CD4-positive, CD25-positive, alpha-beta regulatory T cell (primary cell): ENCODE measurements at places on chromosomes 6 and 20. TPM values are rescaled to one million over a fixed set of nuclear protein-coding genes. Genes with fewer than 3 reads are reported as not detected.

- H3K27ac ChIP-seq, result no peak overlapping the region
- H3K27me3 ChIP-seq, result no peaks in the 10 kb centered on the region
- DNase-seq, result no peak
- H3K4me3 ChIP-seq, result no peak overlapping the region
- H3K36me3 ChIP-seq, result no peaks in the 10 kb centered on the region
Measured at GRCh38 chr20:59827138-59828056, 106.0 kb downstream of the SYCP2 start.

DNA sequence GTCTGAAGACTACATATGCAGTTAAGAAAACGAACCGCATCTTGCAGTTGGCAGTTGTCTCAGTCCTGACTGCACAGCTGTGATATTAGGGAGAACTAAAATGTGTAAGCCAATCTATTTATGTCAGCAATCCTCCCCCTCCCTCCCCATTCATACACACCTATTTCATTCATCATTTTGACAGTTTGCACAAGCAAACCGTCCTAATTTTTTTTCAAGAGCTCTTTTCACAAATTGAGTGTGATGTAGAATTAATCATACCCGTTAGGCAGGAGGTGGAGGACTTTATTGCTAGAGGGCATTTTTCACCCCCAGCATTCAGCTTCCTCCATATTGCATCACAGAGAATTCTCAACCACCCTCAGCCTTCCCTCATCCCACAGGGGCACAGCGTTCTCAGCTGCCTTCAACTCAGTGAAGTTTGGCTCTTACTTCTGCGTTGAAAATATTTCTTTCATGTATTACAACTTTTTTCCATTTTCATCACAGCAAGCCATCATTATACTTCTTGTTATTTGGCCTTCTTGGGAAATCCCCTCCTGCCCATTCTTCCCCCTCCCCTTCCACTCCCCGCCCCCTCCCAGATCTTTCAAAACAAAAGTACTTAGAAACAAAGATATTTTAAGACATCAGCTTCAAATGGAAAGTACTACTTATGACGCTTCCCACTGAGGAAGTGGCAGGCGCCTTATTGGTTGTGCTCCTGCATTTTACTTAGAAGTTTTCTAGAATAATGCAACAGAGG is 37.5 kb downstream of the NOX3 start:
- H3K4me1 ChIP-seq, result peaks cover 31% of the 10 kb centered on the region
- DNase-seq, result peak; percentile 83
- H3K36me3 ChIP-seq, result no peaks in the 10 kb centered on the region
- no peaks in the 10 kb centered on the region for H3K27me3 ChIP-seq

GRCh38 chr6:52009466-52010140 is 77.8 kb downstream of the PKHD1 start:
- H3K4me3 ChIP-seq, result no peak overlapping the region
- H3K4me1 ChIP-seq, result no peaks in the 10 kb centered on the region
- H3K27me3 ChIP-seq, result no peaks in the 10 kb centered on the region
- DNase-seq, result no peak
- H3K36me3 ChIP-seq, result no peaks in the 10 kb centered on the region
- H3K27ac ChIP-seq, result no peak overlapping the region

GRCh38 chr20:47985092-47985850 is 200.0 kb upstream of the SULF2 start:
- peaks cover 2% of the 10 kb centered on the region for H3K27me3 ChIP-seq
- no peaks in the 10 kb centered on the region for H3K36me3 ChIP-seq
- H3K27ac ChIP-seq, result no peak overlapping the region
- no peak overlapping the region for H3K4me3 ChIP-seq

DNA sequence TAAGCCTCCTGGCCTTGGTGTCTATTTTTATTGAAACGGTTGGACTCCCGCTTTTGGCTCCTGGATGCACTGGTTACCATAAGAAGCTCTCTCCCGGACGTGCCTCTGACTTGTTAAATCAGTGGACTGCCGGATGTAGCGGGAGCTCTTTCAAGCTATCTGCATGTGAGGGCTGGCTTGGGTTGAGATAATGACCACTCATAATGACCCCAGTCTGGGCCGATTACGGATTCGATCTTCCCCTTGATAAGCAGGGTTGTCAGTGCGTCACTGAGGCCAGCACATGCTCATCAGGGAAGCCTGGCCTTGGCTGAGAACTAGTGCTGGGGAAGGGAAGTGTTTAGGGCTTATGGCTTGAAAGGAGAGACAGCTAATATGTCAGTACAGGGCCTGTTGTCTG is 528.1 kb downstream of the CDH26 start:
- no peaks in the 10 kb centered on the region for H3K27me3 ChIP-seq
- no peak overlapping the region for H3K4me3 ChIP-seq
- H3K27ac ChIP-seq, result no peak overlapping the region
- DNase-seq, result no peak

DNA sequence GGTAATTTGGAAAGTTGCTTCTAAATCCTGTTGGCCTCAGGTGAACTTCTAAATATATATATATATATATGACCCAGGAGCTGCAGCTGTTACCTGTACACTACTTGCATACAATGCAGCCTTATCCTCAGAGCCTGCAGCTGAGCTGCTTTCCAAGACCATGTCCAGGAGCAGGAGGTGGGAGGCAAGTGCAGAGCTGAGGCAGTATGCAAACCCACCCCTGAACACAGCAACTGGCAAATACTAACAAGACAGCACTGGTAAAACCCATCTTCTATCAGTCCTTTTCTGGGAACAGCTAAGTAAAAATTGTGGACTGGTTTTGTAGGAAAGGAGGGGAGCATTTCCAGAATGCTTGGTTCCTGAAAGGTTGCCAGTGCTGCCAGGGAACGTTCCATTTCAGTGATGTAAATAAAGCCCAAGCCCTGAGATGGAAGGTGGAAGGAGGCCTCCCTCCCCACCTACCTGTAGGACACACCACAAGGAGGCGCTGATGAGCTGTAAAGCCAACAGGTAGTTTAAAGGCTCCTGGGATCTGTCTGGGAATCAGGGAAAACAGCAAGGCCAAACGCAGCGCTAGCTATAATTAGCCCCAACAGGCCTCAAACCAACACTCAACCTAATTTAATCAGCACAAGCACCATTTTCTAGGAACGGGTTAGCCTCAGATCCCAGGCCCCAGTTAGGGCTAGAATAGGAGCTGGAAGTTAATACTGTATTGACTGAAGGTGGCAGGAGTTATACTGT is 93.8 kb upstream of the MAP7 start:
- peaks cover 16% of the 10 kb centered on the region for H3K4me1 ChIP-seq
- peaks cover 22% of the 10 kb centered on the region for H3K36me3 ChIP-seq
- DNase-seq, result peak; percentile 68
- no peaks in the 10 kb centered on the region for H3K27me3 ChIP-seq

- H3K27me3 ChIP-seq, result no peaks in the 10 kb centered on the region
- DNase-seq, result no peak
- no peak overlapping the region for H3K27ac ChIP-seq
Measured at GRCh38 chr6:56756791-56757587, 114.3 kb upstream of the DST start.

GRCh38 chr6:107770541-107770940 is 53.6 kb downstream of the SCML4 start:
- H3K4me3 ChIP-seq, result no peak overlapping the region
- H3K27ac ChIP-seq, result no peak overlapping the region
- H3K27me3 ChIP-seq, result no peaks in the 10 kb centered on the region
- peaks cover 13% of the 10 kb centered on the region for H3K36me3 ChIP-seq
- H3K4me1 ChIP-seq, result no peaks in the 10 kb centered on the region
- no peak for DNase-seq

Gene DPPA5
- total RNA-seq, result not detected

Gene BPIFB1
- not detected for total RNA-seq

GRCh38 chr6:835476-836160 is 142.7 kb upstream of the EXOC2 start:
- no peaks in the 10 kb centered on the region for H3K4me1 ChIP-seq
- H3K4me3 ChIP-seq, result no peak overlapping the region
- DNase-seq, result no peak
- no peaks in the 10 kb centered on the region for H3K36me3 ChIP-seq

- H3K4me3 ChIP-seq, result no peak overlapping the region
- no peak overlapping the region for H3K27ac ChIP-seq
- no peaks in the 10 kb centered on the region for H3K36me3 ChIP-seq
- no peaks in the 10 kb centered on the region for H3K27me3 ChIP-seq
- DNase-seq, result peak; percentile 49
Measured at GRCh38 chr6:32047855-32048766, 9.9 kb downstream of the CYP21A2 start.

GRCh38 chr6:25601800-25602673 is 50.0 kb upstream of the SCGN start:
- no peak overlapping the region for H3K27ac ChIP-seq
- H3K4me3 ChIP-seq, result no peak overlapping the region
- H3K4me1 ChIP-seq, result no peaks in the 10 kb centered on the region

DNA sequence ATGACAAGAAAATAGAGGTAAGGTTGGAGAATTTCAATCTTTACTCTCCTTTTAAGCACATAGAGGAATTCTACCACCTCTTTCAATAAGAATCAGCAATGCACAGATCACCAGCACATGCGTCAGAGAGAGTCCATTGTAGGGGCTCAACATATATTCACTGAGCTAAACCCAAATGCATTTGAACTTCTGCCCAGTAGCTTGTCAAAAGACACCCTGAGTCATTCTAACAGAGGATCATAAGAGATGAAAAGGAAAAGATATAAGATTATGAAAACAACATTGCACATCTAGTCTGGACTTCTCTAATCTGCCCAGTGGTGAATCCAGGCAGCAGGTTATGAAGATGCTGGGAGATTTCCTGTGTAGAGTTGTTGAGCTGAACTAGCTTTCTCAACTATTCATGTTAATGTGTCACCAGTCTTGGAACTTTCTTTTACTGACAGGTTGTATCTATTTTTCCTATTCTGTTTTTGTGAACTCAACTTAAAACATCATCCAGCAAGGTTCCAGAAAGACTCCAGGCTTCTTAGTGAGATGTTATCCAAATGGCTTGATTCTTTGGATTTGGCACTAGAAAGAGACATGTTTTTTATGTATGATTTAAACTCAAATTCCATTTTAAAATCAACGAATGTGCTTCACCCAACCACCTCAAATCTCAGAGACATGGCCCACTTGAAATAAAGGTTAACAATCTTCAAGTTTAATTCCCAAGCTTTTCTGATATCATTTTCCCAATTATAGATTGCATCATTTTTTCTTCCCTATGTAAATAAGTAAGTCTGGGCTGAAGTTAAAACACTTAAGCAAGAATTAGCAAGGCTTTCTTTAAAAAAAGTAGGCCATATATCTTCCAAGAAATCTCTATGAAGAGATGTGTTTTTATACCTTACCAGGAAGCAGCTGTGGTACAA is 89.3 kb downstream of the TSHZ2 start:
- peaks cover 7% of the 10 kb centered on the region for H3K4me1 ChIP-seq
- H3K27me3 ChIP-seq, result no peaks in the 10 kb centered on the region
- H3K4me3 ChIP-seq, result no peak overlapping the region
- no peaks in the 10 kb centered on the region for H3K36me3 ChIP-seq
- no peak overlapping the region for H3K27ac ChIP-seq

DNA sequence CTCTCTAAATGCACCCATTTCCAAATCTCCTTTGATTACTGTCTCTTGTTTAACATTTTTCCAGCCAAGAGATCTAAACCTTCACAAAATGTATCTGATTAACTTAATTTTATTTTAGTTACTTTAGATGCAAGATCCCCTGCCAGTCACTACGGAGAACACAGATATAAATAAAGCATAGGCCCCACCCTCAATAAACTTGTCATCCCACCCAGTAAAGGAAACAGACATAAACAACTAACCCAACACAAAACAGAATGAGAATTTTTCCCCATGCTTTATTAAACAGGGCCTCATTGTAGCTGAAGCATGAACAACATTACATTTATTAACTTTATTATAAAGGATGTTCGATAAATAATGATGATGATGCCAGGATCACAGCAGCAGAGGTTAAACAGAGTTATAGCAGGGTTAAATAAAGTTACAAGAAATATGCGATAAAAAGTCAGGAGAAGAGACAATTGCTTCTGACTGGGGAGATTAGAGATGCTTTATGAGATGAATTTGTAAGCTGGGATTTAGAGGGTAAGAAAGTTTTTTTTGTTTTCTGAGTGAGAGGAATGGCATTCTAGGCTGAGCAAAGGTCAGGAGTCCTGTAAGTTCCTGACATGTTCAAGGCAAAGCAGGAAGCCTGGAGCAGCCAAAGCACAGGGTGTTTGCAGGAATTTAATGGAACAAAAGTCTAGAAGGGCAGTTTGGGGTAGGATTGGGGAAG is 41.1 kb downstream of the TFAP2A start:
- no peak overlapping the region for H3K27ac ChIP-seq
- DNase-seq, result no peak
- H3K4me1 ChIP-seq, result no peaks in the 10 kb centered on the region
- no peaks in the 10 kb centered on the region for H3K27me3 ChIP-seq
- H3K4me3 ChIP-seq, result no peak overlapping the region
- no peaks in the 10 kb centered on the region for H3K36me3 ChIP-seq

- no peak overlapping the region for H3K4me3 ChIP-seq
- no peak overlapping the region for H3K27ac ChIP-seq
- H3K36me3 ChIP-seq, result no peaks in the 10 kb centered on the region
Measured at GRCh38 chr20:25553819-25554296, 31.5 kb downstream of the NINL start.

- no peak for DNase-seq
- H3K36me3 ChIP-seq, result no peaks in the 10 kb centered on the region
- H3K4me1 ChIP-seq, result no peaks in the 10 kb centered on the region
- no peak overlapping the region for H3K4me3 ChIP-seq
- H3K27ac ChIP-seq, result no peak overlapping the region
Measured at GRCh38 chr6:127547904-127548649, 28.9 kb upstream of the C6orf58 start.

- peaks cover 99% of the 10 kb centered on the region for H3K4me1 ChIP-seq
- DNase-seq, result peak; percentile 48
- peak overlapping the region; percentile 97 for H3K27ac ChIP-seq
Measured at GRCh38 chr6:137878486-137879285, 11.6 kb downstream of the TNFAIP3 start.

Gene CST7
- 30.7 TPM for total RNA-seq

Gene TMEM63B
- 20.5 TPM for total RNA-seq

DNA sequence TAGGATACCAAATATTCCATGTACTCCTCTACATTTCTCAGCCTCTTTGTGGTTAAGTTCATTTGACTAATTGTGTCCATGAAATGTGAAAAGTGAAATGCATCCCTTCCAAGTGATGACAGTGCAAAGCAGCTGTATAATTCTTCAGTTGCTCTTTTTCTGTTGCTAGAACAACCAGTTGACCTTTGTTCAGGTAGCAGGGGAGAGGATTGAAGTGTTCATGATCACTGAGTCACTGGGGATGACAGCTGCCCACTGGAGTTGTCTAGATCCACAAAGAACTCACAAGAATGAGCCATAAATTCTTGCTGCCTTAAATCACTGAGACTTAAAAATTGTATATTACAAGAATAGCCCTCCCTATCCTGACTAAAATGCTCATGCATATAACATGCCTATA is 254.6 kb downstream of the EPHA7 start:
- no peaks in the 10 kb centered on the region for H3K27me3 ChIP-seq
- no peak overlapping the region for H3K27ac ChIP-seq
- H3K36me3 ChIP-seq, result no peaks in the 10 kb centered on the region
- no peak overlapping the region for H3K4me3 ChIP-seq

Gene SLC17A1
- total RNA-seq, result not detected

Gene HIVEP1
- 96.4 TPM for total RNA-seq
